ENCODE measurements at places on chromosomes 1 and 21.

GRCh38 chr1:92975551-92976232, 14.4 kb upstream of the DIPK1A start:
- DNase-seq: no peak

DNA sequence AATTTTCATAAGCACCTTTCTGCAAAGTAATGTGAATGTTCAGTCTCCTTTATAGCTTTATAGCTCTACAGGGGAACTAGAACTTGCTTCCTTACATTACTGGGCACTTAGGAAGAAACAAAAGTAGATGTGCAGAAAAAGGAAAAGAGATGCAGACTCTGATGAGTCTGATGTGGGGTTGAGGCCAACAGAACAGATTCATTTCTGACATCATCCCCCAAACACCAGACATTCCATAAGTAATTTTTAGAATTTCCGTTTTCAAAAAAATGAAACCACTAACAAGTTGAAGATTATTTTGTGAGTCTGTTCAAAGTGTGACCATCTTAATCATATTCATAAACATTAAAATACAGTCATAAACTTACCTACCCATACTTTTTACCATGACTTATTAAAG, 96.0 kb downstream of the NRIP1 start:
- DNase-seq: no peak

DNA sequence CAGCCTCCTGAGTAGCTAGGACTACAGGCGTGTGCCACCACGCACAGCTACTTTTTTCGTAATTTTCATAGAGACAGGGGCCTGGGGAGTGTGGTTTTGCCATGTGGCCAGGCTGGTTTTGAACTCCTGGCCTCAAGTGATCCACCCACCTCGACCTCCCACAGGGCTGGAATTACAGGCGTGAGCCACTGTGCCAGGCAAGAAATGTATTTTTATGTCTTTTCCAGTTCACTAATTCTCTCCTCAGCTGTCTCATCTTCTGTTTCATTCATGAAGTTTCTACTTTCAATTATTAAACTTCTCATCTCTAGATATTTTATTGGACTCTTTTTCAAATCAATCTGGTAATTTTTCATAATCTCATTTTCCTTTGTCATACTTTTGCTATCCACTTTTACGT, 72.1 kb upstream of the DISP3 start:
- no peak for DNase-seq

DNA sequence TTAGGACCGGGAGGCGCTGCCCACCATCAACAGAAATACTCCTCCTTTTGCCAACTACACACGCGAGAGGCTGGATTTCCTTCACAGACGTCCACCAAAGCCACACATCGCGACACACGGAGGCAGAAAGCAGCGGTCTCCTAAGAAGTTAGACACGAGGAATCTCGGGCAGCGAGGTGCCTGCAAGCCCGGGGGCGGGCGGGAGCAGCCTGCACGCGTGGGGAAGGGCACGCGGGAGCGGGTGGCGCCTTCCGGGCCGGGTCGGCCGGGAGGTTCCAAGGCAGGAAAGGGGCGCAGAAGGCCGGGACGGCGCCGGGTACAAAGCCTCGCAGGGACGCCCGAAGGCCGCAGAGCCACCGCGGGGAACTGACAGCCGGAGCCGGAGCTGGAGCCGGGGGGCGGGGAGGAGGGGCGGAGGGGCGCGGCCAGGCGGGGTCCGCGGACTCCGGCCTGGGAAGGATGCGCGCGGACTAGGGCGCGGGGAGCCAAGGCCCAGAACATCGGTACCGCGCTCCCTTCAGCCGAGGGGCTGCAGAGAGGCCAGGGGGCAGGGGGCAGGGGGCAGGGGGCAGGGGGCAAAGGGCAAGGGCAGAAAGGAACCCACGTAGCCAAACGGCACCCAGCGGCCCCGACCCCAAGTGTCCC, 722 bp downstream of the NPHP4 start:
- DNase-seq: peak; percentile 37

GRCh38 chr1:13623021-13623637, 39.5 kb downstream of the PDPN start:
- DNase-seq: no peak

DNA sequence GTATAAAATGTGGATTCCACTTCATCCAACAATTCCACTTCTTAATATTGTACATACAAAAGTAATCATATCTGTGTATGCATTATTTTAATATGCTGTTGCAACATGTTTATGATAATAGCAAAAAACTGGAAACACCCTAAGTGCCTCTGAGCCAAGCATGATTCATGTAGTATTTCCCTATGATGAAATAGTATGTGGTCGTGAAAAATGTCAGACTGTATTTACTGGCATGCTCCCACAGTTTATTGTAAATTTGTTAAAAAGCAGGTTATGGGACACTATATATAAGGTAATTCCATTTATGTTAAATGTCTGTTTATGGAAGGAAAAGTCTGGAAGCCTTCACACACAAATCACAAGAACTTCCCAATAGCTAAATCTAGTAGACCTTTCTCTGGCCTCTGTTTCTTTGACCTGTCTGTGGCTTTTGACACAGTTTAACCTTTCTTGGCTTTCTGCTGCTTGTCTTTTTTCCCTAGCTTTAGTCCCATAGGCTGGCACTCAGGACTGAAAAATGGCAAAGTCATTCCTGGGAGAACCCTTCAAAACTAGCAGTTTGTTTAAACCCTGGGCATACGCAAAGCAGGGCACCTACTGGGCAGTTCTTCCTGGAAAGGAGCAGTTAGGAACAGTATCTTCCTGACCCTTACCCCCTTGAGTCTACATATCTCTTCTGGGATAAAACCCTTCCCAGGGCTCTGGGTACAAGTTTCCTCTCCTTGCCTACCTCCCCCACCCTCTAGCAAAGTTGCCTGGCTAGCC, 65.4 kb upstream of the ARTN start:
- DNase-seq: no peak

- DNase-seq: no peak
These were observed 123.4 kb downstream of the SIK1 start for GRCh38 chr21:43303275-43304178.

DNA sequence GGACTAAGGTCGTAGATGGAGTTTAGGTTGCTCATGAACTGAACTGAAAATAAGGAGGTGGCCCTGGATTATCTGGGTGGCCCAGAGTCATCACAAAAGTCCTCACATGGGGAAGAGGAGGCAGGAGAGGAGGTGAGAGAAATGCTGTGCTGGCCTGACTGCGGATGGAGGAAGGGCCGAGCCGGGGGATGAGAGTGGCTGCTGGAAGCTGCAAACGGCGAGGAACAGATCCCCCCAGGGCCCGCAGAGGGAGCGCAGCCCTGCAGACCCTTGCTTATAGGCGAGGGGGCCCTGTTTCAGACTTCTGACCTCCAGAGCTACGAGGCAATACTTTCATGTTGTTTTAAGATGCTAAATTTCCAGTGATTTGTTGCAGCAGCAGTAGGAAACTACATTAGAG, 102.7 kb upstream of the C1orf174 start:
- DNase-seq: no peak

DNA sequence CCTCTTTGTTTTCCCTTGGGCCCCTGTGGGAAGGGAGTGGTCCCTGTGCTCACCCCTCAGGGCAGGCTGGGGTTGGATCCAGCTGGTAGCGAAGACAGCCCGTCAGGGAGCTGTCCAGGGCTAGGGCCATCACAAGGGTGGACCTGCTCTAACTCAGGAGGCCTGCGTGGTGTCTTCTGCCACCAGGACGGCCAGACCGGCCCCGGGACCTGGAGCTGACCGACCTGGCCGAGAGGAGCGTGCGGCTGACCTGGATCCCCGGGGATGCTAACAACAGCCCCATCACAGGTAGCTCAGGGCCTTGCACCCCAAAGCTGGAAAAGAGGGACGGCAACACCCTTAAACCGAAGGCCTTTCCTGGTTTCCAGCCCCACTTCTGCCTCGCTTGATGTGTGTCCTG, 64.2 kb upstream of the CNTN2 start:
- no peak for DNase-seq

- peak; percentile 35 for DNase-seq
These were observed 15.7 kb upstream of the LUZP1 start for GRCh38 chr1:23184212-23184934.

DNA sequence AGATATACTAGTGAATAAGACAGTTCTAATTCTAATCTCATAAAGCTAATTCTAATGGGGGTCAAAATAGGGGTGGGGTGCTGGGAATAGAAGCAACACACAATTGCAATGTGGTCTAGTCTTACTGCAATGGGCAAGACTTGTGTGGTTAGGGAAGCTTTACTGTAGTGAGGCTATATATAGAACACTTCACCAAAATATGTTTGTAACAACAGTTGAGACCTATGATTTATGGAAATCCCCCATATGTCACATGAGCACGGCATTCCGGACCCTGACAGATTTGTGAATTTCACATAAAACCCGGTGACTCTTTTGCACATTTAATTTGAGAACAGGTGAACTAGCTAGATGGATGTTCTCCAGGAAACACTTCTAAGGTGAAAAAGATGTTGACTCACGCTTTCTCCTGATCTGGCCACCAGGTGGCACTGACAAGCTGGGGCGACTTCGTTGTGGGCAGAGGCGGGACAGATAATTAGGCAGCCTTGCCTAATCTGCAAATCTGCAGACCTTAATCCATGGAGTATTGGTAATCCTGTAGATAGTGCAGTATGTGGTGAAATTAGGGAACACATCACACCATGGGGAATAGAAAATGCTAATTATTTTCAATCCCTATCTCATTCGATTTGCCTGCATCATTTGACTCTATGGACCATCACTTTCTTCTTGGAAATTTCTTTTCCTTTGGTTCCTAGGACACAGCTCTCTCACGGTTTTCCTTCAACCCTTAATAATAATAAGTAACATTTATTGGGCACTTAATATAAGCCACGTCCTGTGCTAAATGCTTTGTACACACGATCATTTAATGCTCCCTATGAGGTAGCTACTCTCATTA, 37.7 kb downstream of the KIAA0040 start:
- peak; percentile 69 for DNase-seq

DNA sequence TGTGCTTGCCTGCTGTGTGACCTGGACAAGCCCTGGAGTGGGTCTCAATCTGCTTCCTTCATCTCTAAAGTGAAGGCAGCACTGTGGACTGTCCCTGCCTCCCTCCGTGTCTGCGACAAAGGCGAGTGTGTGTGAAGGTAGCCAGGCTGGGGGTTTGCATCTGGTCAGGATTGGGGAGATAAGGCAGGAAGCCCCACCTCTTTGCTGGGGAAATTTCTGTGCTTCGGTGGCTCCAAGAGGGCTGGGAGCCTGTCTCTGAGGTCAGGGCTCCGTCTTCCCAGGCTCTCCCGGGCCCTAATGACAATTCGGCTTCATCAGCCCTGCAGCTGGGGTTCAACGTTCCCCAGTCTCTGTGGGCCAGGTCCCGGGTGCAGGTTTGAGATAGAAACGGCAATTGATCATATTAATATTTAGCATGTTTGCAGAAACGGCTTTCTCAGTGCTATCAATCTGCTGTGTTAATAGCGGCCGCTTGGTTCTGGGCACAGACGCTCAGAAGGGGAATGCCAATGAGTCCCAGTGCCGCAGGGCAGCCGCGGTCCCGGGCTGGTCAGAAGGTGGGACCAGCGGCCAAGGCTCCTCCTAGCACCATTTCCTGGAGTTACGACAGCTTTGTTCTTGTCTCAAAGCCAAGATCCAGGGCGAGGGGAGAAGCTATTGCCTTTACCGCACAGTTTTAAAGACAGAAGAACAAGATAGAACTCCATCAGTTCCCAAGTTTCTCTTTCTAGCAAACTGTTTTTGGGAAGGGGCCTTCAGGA, 105.7 kb downstream of the PRDM16 start:
- DNase-seq: no peak

DNA sequence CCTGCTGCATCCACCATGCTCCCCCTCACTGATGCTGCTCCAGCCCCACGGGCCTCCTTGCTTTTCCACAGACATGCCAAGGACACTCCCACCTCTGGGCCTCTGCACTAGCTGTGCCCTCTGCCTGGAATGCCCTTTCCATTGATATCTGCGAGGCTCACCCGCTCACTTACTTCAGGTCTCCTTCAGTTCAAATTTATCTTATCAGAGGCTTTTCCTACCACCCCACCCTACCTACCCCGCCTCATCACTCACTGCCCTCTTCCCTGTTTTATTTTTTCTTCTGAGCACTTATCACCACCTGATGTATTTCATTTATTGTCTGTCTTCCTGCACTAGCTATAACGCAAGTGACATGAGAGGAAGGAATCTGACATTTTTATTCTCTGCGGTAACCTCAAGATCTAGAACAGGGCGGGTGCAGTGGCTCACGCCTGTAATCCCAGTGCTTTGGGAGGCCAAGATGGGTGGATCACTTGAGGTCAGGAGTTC, 7.0 kb downstream of the HSPG2 start:
- no peak for DNase-seq

- no peak for DNase-seq
These were observed 1.3 kb downstream of the PTPRC start for GRCh38 chr1:198640174-198640573.

DNA sequence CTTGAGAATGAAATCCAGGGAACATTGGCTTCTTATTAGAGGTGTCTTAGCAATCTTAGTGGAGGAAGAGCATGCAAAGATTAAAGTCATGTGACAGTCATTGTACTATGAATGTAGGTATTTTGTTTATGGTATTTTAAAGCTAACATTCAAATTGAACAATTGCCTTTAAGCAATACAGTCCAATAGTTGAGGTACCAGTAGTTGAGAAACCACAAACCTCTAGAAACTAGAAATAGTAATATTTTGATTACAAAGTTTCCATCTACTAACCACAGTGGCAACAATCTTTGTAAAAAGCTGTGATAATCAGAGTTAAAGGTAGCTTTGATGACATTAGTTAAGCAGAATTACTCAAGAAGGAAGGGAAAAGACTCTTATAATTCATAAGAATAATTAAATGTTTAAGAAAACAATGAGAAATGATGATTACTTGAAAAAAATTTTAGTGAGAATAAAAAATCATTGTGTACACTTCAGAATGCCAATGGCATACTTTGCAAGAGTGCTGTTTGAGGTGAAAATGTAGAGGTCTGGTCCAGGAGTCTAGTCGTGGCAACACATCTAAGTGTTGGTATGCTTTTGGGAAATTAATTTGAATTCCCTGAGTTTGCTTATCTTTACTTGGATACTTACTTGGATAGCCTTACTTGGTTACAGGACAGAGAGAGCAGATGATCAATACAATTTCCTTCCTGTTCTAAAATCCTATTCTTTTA, 104.9 kb upstream of the PTGFR start:
- no peak for DNase-seq

- DNase-seq: no peak
These were observed 53.6 kb downstream of the WARS2 start for GRCh38 chr1:119086830-119087229.

DNA sequence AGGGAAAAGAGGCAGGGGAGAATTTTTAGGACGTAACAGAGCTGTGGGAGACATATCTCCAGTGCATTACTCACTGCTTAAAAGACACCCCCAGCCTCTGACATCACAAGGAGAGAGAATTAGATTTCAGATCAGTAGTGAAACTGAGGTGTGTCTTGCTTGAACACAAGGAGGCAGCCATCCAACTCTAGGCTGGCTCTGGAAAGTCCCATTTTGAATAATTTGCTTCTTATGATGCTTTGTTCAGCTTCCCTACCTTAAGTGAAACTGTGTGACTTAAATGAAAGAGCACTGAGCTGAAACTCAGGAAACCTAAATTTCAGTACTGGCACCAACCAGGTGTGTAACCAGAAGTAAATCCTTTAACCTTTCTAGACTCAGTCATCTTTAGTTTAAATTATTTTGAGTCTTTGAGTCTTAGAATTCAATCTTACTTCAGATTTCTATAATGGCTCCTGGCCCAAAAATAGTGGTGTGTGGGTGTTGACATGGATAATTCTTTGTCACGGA, 251.6 kb upstream of the SGIP1 start:
- peak; percentile 56 for DNase-seq

- no peak for DNase-seq
These were observed 161.8 kb downstream of the DPYD start for GRCh38 chr1:97759078-97759477.

GRCh38 chr1:156900896-156901589, 7.5 kb downstream of the PEAR1 start:
- DNase-seq: no peak
